Activated naive CD8-positive, alpha-beta T cell treated with anti-CD3 and anti-CD28 coated beads for 36 hours (primary cell): ENCODE measurements at places on chromosomes 7 and 10. TPM values are rescaled to one million over a fixed set of nuclear protein-coding genes. Genes with fewer than 3 reads are reported as not detected.

DNA sequence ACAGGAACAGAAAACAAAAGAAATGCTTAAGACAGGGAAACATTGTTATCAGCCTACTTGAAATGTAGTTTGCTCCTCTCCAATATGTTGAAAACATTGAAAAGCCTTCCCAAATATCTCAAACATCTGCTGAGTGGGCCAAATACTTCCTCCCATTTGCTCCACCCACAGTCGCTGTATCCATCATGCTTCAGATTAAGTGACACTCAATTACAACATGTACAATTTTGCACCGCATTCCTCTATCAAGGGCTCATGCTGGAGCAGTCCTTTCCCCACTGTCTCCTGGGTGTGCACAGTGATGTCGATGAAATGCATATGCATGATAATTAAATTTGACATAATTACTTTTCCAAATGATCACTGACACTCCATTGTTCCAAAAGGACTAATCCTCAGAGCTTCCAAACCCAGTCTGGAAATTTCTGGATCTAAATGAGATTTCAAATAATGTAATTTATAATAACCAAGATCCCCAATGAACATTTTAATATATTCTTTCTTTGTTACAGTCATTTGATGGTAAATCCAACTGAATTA lies 604.6 kb downstream of the GRID1 start:
- DNase-seq: no peak

DNA sequence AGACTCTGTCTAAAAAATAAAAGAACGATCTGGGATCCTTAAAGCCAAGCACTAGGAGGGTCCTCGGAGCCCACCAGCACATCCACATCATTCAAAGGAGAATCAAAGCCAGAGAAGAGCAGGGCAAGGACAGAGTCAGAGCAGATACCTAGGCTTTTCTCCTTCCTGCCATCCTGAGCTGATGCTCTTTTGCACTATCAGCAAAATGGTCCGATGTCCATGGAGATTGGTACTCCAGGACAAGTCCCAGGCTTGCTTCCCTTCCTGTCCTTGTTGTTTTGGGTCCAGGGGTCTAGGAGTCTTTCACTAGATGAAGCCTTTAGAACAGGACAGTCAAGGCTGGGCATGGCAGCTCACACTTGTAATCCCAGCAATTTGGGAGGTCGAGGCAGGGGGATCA lies 58.0 kb upstream of the ELN start:
- no peak for DNase-seq

- DNase-seq: no peak
Measured at GRCh38 chr7:63077841-63078240, 920.8 kb upstream of the ZNF722 start.

The NEUROD6 gene
- total RNA-seq: not detected

- DNase-seq: no peak
Measured at GRCh38 chr10:17836942-17837341, 27.8 kb downstream of the MRC1 start.

GRCh38 chr10:23364378-23364777 lies 19.8 kb upstream of the C10orf67 start:
- no peak for DNase-seq

DNA sequence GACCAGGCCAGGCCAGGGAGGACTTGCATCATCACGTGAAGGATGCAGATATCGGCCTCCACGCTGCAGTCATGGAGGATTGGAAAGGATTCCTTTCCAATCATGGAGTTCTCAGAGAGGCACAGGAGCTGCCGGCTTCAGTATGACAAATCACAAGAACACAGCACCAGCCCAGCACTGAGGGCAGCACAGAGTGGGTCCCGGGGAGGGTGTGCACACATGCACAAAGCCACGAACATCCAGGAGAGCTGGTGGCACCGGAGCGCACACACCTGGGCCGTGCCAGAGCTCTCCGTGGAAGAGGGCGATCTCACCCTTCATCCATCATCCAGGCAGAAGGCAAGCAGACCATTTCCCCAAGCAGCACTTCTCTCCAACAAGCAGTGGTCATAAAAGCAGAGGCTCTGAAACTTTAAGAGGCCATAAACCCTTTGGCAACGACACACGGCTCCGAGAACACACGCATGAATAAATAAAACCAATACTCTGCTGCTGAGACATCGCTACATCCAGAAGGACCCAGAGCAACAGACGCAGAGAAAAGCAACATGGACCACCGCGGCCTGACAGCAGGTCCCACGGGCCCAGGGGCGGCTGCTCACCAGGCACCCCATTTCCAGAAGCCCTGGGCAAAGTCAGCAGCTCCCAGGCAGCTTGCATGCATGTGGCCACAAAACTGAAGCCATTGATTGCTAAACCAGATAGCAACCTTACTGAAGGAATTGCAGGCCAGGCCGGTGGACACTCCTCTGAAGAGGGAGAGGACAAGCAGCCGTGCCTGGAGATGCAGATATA lies 180.8 kb downstream of the USP6NL start:
- no peak for DNase-seq

DNA sequence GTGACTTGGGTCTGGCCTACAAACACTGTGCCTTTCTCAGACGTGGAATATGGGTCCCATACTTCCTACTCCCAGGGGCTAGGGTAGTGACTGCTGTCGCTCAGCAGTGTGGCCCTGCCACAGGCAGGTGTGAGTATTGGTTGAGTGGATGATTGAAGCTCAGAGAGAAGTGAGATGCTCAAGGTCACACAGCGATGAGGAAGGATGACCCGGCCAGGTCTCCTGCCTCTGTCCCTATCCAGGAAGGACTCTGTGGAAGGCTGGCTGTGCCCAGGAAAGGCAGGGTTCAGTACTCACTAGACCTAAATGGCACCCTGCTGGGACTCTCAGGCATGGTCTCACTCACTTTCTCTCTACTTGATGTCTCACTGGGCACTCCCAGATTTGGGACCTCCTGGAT lies 2.8 kb downstream of the PRF1 start:
- no peak for DNase-seq

DNA sequence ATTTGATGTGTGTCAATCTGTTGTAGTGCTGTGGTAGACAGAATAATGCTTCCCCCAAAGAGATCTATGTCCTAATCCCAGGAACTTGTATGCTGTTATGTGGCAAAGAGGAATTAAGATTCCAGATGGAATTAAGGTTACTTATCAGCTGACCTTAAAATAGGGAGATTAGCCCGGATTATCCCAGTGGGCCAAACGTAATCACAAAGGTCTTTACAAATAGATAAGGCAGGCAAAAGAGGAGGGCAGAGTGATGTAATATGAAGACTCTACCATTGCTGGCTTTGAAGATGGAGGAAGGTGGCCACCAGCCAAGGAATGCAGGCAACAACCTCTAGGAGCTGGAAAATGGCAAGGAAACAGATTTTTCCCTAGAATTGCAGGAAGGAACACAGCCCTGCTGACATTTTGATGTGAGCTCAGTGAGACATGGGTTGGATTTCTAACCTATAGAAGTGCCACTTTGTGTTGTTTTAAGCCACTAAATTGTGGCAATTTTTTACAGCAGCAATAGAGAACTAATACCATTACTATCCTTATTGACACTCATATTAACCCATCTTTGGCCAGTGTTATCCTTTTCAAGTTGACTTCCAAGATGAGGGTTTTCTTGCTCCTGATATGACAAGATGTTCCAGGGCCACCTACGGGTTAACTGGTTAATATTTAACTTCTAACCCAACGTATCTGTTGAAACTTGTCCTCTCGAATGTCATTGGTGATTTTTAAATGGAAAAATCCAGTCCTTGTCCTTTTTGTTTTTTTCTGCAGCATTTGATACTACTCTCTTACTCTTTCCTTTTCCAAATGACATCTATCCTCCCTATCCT lies 29.3 kb downstream of the CYCS start:
- DNase-seq: no peak

- DNase-seq: peak; percentile 100
Measured at GRCh38 chr10:12129222-12130111, at the start of gene SEC61A2. Gene SEC61A2 (plus strand): TSS chr10:12129677. CDS start chr10:12129788, 111 bp downstream.

DNA sequence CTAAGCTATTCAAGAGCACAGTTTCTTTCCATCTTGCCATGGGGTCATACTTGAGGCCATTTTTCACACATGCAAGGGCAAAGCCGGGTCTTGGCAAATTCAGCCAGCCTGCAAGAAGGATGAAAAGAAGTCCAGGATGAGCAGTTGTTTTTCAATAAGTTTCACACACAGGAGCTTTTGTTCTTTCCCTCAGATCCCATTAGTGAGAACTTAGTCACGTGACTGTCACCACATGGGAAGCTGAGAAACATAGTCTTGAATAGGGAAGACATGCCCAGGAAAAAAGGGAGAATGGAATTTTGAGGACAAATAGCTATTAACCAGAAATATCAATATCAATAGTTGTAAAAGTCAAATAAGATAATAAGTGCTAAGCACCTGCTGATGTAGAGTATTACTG lies 137.7 kb downstream of the AHR start:
- no peak for DNase-seq

The ZNF722 gene
- not detected for total RNA-seq

DNA sequence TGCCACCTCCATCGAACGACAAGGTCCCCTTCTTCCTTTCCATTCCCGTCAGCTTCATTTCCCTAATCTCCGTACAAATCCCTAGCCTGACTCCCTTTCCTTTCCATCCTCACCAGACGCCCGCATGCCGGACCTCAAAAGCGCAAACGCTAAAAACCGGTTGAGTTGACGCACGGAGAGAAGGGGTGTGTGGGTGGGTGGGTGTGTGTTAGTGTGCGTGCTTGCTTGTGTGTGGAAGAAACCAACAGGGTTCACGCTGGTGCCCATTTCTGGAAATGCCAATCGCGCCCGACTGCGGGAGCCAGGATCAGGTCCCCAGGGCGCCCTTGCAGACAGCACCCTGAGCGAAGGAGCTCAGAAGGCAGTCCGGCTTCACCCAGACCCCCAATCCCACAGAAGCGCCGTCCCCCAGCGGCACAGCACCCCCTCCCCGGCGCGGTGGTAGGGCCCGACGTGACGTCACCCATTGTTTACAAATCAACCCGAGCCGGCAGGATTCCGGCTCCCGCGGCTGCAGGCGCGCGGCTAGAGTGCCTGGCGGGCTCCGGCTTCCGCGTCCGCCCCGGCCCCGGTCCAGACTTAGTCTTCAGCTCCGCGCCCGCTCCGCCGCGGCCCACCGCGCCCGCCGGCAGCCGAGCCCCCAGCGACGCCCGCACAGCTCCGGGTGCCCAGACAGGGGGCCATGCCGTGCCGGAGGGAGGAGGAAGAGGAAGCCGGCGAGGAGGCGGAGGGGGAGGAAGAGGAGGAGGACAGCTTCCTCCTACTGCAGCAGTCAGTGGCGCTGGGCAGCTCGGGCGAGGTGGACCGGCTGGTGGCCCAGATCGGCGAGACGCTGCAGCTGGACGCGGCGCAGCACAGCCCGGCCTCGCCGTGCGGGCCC lies at the start of gene FRAT1:
Gene FRAT1, plus strand, starts transcription at position 500 of the 880 bp plus-strand sequence. Its CDS starts 183 bp downstream, at position 683.
- peak; percentile 85 for DNase-seq

- no peak for DNase-seq
Measured at GRCh38 chr10:43108951-43109350, 29.3 kb upstream of the CSGALNACT2 start.

- peak; percentile 73 for DNase-seq
Measured at GRCh38 chr10:1094112-1095057, 38.2 kb downstream of the WDR37 start.

The GNGT1 gene
- total RNA-seq: not detected

GRCh38 chr10:66678521-66678920 lies 247.3 kb upstream of the LRRTM3 start:
- no peak for DNase-seq

GRCh38 chr10:109393425-109393824 lies 529.9 kb downstream of the XPNPEP1 start:
- no peak for DNase-seq

DNA sequence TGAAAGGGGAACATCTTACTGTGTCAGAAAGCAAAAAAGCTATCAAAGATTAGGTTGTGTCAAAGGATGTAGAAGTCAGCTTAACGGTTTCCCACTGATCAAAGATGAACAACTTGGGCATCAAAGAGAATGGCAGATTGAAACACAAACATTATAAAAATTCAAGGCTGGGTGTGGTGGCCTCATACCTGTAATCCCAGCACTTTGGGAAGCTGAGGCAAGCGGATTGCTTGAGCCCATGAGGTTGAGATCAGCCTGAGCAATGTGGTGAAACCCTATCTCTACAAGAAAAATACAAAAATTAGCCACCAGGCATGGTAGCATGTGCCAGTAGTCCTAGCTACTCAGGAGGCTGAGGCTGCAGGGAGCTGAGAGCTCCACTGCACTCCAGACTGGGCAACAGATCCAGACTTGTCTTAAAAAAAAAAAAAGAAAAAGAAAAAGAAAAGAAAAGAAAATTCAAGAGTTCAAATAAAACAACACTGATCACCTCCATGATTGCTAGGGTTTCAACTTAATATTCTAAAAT lies 34.5 kb downstream of the RTKN2 start:
- no peak for DNase-seq

GRCh38 chr7:55030314-55030713 lies 11.5 kb downstream of the EGFR start:
- DNase-seq: no peak

GRCh38 chr10:28669227-28670173 lies 7.8 kb upstream of the BAMBI start:
- DNase-seq: no peak

GRCh38 chr7:20980232-20980631 lies 193.5 kb upstream of the SP8 start:
- DNase-seq: no peak

GRCh38 chr10:110005719-110006118 lies 2.1 kb upstream of the ADD3 start:
- DNase-seq: no peak

DNA sequence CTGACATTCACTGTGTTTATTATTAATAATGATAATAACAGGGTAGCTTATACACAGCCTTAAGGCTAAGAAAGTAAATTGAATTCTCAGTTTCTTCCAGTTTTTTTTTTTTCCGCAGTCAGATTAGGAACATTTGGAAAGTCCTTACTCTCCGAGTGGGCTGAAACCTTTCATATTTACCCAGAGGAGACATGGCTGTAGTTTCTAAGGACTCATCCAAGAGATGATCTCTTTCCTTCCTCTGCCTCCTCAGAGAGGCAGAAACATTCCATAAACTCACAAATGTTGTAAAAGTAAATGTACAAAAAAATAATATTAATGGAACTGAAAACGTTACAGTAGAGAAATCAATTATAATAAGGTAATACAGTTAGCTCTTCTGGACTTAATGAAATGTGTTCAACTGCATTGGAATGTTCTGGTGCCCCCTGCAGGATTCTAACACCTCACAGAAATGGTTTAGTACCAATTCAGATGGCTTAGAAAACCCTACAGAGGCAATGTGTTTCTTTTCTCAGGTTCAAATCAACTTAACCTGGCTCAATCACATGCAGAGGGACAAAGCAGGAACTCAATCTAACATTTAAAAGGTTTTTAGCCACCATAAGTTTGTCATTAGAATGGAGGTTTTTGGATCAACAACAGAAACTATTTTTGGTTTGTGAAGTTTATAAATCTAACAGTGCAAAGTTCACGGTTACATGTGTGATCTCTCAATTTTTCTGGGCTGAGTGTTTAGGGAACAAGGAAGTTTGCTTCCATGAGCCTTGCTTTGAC lies 71.7 kb downstream of the ICA1 start:
- peak; percentile 27 for DNase-seq

DNA sequence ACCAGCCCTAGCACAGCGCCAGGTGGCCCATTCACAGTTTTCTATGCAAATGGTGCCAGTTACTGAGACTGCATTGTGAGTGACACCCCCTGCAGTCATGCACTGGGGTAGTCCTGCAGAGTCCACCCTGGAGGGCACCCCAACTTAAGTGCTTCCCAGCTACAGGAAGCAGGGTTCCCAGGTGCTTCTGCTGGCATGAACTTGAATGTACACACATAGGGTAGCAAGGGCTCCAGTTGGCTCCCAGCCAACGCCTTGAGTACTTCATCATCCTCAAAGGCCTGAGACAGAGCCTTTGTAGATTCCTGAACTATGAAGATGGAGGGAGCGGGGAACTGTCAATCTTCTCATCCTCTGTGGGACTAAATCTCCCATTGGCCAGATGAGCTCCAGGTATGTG lies 11.5 kb upstream of the NPFFR1 start:
- no peak for DNase-seq

The DNAJC12 gene
- 46.7 TPM for total RNA-seq

The PARP12 gene
- total RNA-seq: 33.6 TPM
